ENCODE measurements at places on chromosomes 3 and 15.

DNA sequence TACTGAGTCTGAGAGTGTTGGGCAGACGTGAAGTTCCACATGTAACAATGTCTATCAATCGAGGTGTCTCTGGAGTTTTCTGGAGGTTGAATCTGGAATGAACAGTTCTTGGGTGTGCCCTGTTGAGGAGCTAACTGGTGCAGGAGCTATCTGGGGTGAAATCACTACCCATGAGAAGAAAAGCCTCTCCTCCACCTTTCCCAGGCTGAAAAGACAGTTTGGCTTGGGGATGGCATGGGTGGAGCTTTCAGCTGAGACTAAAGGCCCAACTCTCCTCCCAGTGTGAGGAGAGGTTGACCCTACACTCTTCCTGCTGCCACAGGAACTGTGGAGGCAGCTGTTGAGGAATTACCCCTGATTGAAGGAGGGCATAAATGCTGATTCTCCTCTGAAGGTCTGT is 54.4 kb upstream of the LRRFIP2 start:
- no peak for DNase-seq

- DNase-seq, result no peak
These were observed 71.8 kb downstream of the SYNPR start for GRCh38 chr3:63349583-63350573.

DNA sequence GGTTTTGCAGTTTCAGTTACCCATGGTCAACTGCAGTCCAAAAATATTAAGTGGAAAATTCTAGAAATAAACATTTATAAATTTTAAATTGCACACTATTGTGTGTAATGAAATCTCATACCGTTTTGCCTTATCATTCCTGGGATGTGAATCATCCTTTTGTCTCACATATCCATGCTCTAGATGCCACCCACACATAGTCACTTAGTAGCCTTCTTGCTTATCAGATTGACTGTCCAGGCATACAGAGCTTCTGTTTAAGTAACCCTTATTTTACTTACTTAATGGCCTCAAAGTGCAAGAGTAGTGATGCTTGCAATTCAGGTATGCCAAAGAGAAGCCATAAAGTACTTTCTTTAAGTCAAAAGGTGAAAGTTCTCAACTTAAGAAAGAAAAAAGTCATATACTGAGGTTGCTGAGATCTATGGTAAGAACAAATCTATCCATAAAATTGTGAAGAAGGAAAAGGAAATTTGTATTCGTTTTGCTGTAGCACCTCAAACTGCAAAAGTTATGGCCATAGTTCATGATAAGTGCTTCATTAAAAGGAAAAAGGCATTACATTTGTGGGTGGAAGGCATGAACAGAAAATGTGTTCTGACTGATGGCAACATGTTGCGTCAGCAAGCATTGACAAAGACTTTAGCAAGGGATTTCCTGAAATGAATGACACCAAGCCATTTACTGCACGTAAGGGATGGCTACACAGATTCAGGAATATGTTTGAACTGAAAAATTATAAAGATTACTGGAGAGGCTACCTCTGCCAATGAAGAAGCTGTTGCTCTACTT is 43.8 kb downstream of the SPATA16 start:
- no peak for DNase-seq

DNA sequence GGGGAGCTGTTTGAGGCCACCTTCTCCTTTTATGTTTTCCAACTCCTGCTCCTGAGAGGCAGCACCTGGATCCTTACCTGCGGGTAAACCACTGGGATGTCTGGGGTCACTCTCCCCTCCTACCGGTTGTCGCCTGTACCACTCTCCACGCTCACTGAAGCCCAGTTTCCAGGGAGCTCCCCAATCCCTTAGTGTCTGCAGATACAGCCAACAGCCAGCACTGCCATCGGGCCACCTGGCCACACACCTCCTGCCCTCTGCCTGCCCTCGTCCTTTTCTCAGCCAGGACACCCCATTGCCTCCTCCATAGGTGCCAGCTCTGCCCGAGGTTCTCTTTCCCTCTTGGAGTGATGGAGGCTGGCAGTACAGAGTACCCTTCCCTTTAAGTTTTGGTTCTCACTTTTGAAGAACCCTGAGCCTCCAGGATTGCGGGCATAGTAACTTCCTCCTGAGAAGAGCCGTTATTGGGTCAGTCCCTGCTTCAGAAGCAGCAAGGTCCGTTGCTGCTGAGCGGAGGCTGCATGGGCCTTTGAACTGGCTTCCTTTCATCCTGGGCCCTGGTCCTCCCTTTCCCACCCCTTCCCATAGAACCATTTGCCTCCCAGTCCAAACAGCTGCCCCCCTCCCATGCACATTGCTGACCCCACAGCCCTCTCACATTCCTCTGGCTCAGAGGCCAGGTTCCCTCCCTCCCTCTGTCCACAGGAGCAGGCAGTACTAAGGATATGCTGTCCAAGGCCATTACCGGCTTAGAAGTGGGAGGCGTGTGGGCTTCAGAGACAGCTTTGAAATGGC is 30.9 kb downstream of the ARNT2 start:
- DNase-seq, result no peak

GRCh38 chr3:149271669-149272068 is 50.0 kb upstream of the CP start:
- no peak for DNase-seq

- DNase-seq, result no peak
These were observed 39.2 kb upstream of the POLR2M start for GRCh38 chr15:57667171-57667849.

GRCh38 chr15:67158367-67158766 is 93.0 kb downstream of the SMAD3 start:
- DNase-seq, result no peak

DNA sequence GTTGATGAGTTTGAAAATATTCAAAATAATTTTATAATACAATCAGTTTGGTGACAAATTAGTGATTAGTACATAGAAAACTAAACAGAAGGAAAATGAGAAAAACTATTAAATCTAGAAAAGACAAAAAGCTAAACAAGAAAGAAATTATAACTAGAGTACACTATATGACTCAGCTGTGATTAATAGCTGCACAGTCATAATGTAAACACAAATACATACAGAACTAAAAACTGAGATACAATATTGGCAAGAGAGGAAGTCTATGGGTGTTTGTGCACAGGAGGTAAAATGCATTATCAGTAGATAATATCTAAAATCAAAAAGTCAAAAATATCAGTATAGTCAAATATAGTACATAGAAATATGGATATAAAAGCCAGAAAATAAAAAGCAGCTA is 80.7 kb upstream of the PCSK6 start:
- no peak for DNase-seq

DNA sequence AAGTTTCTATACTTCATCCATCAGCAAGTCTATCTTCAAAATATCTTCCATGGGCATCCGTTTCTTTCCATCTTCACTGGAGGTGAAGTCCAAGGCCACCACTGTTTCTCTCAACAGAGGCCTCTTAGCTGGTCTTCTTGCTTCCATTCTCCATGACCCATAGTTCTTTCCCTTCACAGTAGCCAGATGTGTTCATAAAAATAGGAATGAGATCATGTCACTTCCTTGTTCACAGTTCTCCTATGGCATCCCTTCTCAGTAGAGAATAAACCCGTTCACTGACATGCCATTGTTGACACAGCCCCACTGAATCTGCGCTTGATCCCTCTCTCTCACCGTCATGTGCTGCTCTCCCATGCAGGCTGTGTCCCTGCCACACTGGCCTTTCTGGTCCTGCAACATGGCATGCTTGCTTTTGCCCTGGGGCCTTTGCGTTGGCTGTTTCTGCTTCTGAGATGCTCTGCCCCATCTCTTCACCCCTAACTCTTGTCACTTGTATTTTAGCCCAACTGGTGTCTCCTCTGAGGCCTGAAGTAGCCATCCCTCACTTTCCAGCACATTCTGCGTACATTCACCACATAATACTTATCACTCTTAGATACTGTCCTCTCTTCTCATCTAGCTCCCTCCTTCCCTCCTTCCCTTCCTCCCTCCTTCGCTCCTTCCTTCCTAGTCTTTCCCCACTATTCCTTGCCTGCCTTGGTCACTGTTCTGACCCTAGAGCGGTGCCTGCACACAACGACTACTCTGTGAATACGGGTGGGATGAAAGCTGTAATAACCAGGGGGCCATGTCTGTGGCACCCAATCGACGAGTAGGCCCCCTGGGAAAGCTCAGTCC is 42.0 kb downstream of the STARD5 start:
- DNase-seq, result no peak

- no peak for DNase-seq
These were observed 150.3 kb downstream of the RPLP1 start for GRCh38 chr15:69602921-69603320.

- no peak for DNase-seq
These were observed 227.7 kb upstream of the TPRG1 start for GRCh38 chr3:188944108-188944507.

- DNase-seq, result no peak
These were observed 3.4 kb upstream of the EOGT start for GRCh38 chr3:69016901-69017300.

GRCh38 chr3:34203386-34203785 is 405.0 kb downstream of the PDCD6IP start:
- no peak for DNase-seq

DNA sequence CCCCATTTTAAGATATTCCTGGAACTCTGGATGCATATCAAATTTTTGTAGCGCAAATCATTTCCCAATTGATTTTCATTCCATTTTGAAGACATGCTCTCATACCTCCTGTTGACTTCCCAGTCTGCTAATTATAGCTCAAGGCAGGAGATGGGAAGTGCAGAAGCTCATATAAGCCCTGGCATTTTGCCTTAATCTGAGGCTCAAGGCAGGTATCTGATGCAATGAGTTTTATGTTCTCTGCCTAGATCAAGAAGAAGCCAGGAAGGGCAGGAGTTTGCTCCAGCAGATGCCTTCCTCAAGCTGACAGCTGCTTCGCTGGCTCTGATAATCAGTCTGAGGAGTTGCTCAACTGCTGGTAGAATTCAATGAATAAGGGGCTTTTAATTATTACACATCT is 65.6 kb upstream of the NEDD4 start:
- no peak for DNase-seq

DNA sequence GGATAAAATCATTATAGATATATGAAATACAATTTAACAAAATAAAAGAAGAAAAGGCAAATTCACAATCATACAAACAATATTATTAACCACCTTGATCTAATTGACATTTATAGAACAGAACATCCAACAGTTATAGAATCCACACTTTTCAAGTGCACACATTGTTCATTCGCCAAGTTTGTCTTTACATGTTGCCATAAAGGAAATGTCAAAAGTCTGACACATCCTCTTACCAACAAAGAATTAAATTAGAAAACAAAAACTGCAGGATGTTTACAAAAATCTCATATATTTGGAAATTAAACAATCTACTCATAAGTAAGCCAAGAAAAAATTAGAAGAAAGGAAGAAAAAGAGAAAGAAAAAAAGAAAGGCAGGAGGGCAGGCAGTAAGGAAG is 909.2 kb upstream of the EPHA6 start:
- no peak for DNase-seq

- peak; percentile 57 for DNase-seq
These were observed 163.5 kb downstream of the GOLGA6L4 start for GRCh38 chr15:84398763-84399701.

DNA sequence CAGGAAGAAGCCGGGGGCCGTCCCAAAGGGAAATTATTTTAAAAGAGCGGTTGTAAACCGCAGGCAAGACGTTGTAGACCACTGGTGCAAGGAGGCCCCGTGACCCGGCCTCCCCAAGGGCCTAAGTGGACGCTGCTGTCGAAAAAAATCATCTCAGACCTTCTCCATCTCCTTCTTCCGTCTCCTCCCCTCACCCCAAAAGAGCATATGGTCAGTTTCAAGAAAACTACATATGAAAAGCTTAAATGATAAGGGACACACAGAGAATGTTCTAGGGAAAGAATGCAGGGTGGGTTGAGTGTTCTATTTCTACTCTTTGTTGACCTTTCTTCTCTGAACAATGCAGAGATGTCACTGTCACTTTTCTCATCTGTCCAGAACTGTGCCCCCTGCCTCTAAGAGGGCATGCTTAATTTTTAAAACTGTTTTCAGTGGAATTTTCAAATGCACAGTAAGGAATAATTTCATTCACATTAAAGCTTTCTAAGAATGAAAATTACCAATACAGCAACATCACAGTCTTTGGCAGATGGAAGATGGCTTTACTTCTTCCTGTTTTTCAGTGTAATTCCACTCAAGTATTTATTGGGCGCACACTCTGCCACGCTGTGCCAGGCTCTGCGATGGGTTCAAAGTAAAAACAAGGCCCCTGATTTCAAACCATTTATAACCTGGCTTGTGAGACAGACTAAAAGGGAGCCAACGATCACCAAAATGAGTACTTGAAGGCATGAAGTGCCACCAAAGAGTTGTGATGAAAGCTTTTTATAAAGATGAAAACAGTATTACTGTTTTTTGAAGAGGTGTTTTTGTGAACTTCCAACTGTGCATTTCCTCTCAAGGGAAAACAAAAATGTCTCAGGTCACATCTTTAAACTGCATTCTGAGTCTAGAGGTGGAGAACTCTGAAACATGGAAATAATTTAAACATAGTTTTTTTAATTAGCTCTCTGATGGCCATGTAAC is 891 bp upstream of the TOP2B start:
- peak; percentile 64 for DNase-seq

- DNase-seq, result no peak
These were observed 22.7 kb downstream of the SACM1L start for GRCh38 chr3:45711931-45712330.

GRCh38 chr15:43514241-43515057 is 3.0 kb upstream of the MAP1A start:
- no peak for DNase-seq

GRCh38 chr3:51691949-51692348 is 14.9 kb upstream of the GRM2 start:
- no peak for DNase-seq

GRCh38 chr3:62373714-62374333 is 474 bp upstream of the FEZF2 start:
- DNase-seq, result no peak

DNA sequence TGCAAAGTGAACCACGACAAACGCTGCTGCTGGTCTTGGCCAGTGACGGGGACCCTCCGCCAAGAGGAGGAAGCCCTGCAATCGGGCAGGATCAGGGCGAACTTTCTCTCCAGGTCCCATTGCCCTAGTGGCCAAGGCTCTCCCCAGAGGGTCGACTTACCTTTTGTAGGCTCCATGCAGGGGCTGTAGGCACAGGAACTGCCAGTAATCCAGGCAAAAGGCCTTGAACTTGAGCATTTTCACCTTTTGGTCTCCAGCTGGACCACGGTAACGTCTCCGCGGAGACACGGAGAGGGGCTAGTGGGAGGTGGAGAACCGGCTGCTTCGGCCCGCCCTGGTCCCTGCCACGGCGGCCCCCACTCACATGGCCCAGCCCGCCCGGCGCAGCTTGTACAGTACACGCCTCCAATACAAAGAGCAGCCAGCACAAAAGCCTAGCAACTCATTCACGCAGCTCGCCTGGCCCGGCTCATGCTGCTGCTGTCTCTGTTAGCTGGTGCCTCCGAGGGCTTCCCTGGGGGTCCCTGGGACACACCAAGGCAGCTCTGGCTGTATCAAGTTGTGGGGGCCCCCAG is 31.0 kb downstream of the IQSEC1 start:
- DNase-seq, result no peak

DNA sequence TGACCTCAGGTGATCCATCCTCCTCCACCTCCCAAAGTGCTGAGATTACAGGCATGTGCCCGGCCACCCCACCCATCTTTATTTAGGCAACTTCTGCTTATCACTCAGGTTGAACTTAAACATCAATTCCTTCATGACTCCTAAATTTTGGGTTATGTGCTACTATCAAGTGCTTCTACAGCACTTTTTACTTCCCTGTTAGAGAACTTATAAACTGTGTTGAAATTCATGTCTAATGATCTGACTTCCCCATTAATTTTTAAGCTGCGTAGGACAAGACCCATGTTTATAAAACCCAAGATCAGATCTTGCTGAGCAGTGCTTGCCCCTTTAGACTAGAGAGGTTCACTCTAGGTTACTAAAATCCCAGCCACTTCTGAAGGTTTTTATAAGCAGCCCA is 266.2 kb upstream of the TPRG1 start:
- no peak for DNase-seq
